Cardiac septum (tissue), 1 donor: ENCODE measurements at places on chromosomes 4 and X. TPM values are rescaled to one million over a fixed set of nuclear protein-coding genes. Genes with fewer than 3 reads are reported as not detected.

Gene TMEM129
- 38.1 TPM for total RNA-seq

Gene SLITRK4
- total RNA-seq, result 22.1 TPM

Gene HSFX4
- 0.30 TPM for total RNA-seq

Gene SSX4
- total RNA-seq, result not detected

Gene NUDT9
- 21.5 TPM for total RNA-seq

Gene CLDN34
- not detected for total RNA-seq

Gene GPR34
- total RNA-seq, result 2.0 TPM

Gene TRIM60
- not detected for total RNA-seq

Gene GAGE12H
- not detected for total RNA-seq

Gene BEND2
- total RNA-seq, result 0.24 TPM

Gene USP26
- not detected for total RNA-seq

Gene PLXNB3
- 7.6 TPM for total RNA-seq
